ENCODE measurements at places on chromosomes 3 and 15.

GRCh38 chr3:8739757-8740504 is 6.3 kb downstream of the CAV3 start:
- peaks cover 2% of the 10 kb centered on the region for H3K27me3 ChIP-seq
- peaks cover 10% of the 10 kb centered on the region for H3K4me1 ChIP-seq
- no peak overlapping the region for H3K27ac ChIP-seq
- H3K36me3 ChIP-seq, result no peaks in the 10 kb centered on the region
- DNase-seq, result no peak
- no peak overlapping the region for H3K4me3 ChIP-seq

- H3K36me3 ChIP-seq, result no peaks in the 10 kb centered on the region
- no peak overlapping the region for H3K27ac ChIP-seq
- no peak for DNase-seq
- H3K4me1 ChIP-seq, result no peaks in the 10 kb centered on the region
- H3K4me3 ChIP-seq, result no peak overlapping the region
These were observed 195.1 kb upstream of the ICE2 start for GRCh38 chr15:60673918-60674558.

DNA sequence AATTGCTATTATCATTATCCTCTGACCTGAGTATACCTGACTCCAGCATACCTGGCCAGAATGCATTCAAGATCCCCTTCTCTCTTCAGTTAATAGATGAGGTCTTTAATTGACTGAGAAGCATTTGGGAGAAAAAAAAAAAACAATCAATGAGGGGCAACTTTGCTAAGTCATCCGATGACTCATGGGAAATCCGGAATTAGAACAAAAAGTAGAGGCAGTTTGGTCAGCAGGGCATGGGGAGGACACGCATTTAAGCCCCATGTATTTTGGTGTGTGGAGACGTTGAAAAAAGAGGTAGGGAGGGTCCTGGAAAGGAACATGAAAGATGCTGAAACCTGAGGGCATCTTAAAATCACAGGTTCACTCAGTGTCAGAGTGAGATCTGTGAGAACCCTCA is 256.2 kb downstream of the RORA start:
- no peak for DNase-seq
- H3K4me1 ChIP-seq, result peaks cover 3% of the 10 kb centered on the region
- H3K27me3 ChIP-seq, result no peaks in the 10 kb centered on the region
- no peaks in the 10 kb centered on the region for H3K36me3 ChIP-seq

GRCh38 chr3:103437883-103438282 is 1003.1 kb downstream of the ZPLD1 start:
- DNase-seq, result no peak
- H3K27me3 ChIP-seq, result no peaks in the 10 kb centered on the region
- H3K36me3 ChIP-seq, result no peaks in the 10 kb centered on the region
- H3K27ac ChIP-seq, result no peak overlapping the region
- no peaks in the 10 kb centered on the region for H3K4me1 ChIP-seq

DNA sequence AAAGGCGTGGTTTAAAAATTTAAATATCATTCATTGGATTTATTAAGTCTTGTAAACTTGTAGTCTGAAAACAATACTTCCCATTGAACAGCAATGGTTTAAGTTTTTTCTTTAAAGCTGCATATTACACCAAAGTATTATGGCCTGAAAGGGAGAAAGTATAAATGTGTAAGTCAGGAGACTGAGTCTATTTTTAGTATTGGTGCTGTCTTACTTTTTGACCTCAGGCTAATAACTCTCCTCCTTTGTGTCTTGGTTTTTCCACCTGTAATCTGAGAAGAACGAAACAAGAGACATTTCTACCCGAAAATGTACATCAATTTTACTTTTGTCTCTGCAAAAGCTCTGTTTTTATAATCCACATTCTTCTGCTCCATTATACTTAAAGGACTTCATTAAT is 7.6 kb downstream of the C15orf61 start:
- H3K27me3 ChIP-seq, result no peaks in the 10 kb centered on the region
- H3K4me3 ChIP-seq, result no peak overlapping the region
- H3K27ac ChIP-seq, result no peak overlapping the region
- no peaks in the 10 kb centered on the region for H3K4me1 ChIP-seq
- DNase-seq, result no peak

All from spinal cord (tissue), 10 donors.